ENCODE measurements at places on chromosomes 2 and 18. TPM values are rescaled to one million over a fixed set of nuclear protein-coding genes. Genes with fewer than 3 reads are reported as not detected.

The CGREF1 gene
- 0.50 TPM for polyA plus RNA-seq

The REG3G gene
- not detected for polyA plus RNA-seq

The ADRA2B gene
- polyA plus RNA-seq: not detected

The NOSTRIN gene
- polyA plus RNA-seq: not detected

The ABHD1 gene
- polyA plus RNA-seq: 0.90 TPM

The LGALSL gene
- 0.58 TPM for polyA plus RNA-seq

The LYG1 gene
- polyA plus RNA-seq: 0.56 TPM

The FAP gene
- not detected for polyA plus RNA-seq

The ZSWIM2 gene
- not detected for polyA plus RNA-seq

The CNRIP1 gene
- polyA plus RNA-seq: not detected

The BOLL gene
- not detected for polyA plus RNA-seq

The CAD gene
- 28.1 TPM for polyA plus RNA-seq

GRCh38 chr18:39072970-39073369 lies 1507.4 kb upstream of the CELF4 start:
- DNase-seq: no peak

- DNase-seq: no peak
Observed at GRCh38 chr18:36127836-36128529, 1.2 kb downstream of the SLC39A6 start.

GRCh38 chr2:16168506-16169264 lies 228.3 kb downstream of the MYCN start:
- DNase-seq: no peak

- DNase-seq: no peak
Observed at GRCh38 chr18:78660311-78660710, 319.3 kb upstream of the SALL3 start.

- DNase-seq: no peak
Observed at GRCh38 chr2:26769089-26769761, 5.1 kb downstream of the SLC35F6 start.

- DNase-seq: no peak
Observed at GRCh38 chr2:37648331-37649011, 23.0 kb downstream of the CDC42EP3 start.

GRCh38 chr2:109331081-109331480 lies 202.1 kb downstream of the SH3RF3 start:
- DNase-seq: no peak

GRCh38 chr2:8096484-8096883 lies 585.4 kb upstream of the ID2 start:
- no peak for DNase-seq

DNA sequence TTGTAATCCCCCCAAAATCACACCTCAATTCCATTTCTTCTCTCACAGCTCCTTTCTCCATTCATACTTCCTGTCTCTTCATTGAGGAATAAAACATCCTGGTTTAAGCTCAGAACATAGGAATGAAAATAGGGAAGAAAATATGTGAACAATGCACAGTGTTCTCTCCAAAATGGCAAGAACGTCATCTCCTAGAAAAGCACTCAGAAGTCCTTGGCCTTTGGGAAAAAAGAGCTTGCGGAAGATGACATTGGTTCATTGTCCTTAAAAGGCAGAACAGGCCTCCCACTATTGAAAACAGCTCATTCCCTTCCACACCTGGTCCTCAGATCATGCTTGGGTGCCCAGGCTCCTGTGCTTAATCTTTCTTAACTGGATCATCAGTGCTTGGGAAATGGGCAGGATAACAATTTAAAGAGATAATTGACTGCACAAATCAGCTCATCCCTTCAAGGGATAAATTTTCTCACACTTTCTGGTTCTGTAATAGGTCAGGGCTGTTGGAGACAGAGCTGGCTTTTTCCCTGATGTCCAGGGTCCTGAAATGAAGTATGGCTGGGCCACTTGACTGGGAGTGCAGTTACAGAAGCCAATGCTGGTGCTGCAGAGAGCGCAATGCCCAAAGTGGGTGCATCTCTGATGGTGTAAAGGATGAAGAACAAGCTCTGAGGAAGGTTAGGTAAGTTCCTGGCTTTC lies 69.2 kb downstream of the MARCHF4 start:
- DNase-seq: no peak

- no peak for DNase-seq
Observed at GRCh38 chr2:24855022-24855622, 61.9 kb downstream of the CENPO start.

- DNase-seq: no peak
Observed at GRCh38 chr2:9720352-9721093, 89.7 kb upstream of the YWHAQ start.

DNA sequence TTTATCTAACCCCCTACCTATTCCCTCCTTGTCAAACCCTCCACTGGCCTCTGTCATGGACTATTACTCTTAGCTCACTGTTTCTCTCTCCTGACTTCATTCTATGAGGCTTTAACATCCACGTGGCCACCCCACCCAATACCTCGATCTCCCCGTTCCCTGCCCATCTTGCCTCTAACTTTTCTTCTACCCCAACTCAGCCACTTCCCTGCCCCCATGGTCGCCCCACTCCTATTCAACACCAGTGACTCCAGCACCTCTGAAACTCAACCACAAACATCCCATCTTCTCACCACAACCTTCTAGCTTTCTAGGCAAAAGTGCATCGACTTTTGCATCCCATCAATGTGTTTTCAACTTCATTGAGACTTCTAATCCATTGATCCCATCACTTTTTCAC lies 94.2 kb upstream of the EPAS1 start:
- DNase-seq: no peak

DNA sequence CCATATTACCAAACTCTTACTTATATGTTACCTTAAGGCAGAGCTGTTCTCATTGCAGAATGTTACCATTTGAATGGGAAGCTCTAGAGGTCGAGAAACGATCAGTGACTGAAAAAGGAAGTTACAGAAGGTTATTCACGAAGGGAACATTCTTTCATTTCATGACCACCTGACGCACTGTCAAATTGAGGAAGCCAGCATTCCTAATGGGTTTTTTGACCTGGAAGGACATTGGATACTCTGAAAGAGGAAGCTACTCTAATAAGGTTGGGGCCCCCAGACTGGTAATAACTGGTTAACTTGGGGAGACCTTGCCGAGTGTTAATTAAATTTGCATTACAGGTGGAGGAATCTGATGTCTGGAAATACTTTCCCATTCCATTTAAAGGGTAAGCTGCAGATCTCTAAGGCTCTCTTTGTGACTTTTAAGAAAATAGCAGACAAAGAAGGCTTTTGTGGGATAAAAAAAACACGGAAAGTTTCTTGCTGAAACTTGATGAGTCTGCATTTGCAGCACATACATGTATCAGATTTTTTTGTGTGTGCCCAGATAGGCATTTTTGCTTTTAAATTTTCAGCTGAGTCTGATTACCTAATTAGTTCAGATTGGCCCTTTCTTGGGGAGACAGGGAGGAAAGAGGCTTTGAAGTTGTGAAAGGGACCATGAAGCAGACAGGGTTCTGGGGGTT lies 137.1 kb downstream of the LTBP1 start:
- no peak for DNase-seq

GRCh38 chr2:136055929-136056688 lies 61.8 kb downstream of the CXCR4 start:
- DNase-seq: no peak

DNA sequence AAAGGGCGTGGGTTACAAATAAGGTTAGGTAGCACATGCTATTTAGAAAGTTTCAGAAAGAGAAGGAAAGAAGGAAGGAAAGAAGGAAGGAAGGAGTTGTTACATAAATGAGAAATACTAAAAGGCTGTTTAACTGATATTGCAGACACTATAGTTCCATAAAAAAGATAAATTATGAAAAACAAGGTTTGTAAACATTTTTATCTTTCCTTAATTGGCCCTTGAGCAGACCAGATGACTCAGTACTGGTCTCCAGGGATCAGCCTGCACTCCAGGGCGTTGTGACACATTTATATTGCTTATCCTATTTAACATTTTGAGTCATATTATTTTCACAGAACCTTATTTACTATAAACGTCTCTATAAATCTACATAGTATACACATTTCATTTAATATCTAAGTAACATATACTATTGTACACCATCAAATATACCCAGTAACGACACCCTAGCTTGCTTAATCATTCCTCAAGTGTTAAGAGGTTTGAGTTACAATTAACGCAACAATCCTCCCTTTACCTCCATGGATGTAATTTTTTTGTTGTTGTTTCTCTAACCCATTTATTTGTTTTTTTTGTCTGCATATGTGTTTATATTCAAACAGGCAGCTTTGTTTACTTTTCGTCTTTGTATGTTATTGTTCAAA lies 2.8 kb upstream of the RAB31 start:
- no peak for DNase-seq

DNA sequence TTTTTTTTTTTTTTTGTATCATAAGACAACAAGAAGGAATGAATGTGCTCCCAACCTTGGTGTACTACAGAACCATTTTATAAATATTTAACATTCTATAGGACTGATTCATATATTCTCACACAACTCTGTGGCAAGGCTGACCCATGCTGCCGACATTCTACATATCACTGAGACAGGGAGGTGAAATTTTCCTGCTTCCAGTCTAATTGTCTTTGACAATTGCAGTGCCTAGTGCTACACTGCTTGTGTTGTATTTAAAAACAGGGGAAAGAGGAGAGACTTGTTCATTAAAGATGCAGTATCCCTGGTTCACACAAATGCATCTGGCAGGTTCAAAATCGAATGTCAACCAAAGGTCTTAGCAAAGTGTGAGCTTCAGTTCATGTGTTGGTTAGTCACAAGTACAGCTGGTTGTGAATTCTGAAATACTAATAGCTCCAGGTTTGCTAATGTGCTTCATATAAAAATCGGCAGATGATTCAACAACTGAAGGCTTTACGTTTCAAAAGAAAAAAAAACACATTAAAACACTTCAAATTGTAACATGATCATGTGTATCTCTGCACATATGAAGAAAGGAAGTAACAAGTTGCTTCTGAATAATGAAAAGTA lies 130.8 kb downstream of the FIGN start:
- no peak for DNase-seq

DNA sequence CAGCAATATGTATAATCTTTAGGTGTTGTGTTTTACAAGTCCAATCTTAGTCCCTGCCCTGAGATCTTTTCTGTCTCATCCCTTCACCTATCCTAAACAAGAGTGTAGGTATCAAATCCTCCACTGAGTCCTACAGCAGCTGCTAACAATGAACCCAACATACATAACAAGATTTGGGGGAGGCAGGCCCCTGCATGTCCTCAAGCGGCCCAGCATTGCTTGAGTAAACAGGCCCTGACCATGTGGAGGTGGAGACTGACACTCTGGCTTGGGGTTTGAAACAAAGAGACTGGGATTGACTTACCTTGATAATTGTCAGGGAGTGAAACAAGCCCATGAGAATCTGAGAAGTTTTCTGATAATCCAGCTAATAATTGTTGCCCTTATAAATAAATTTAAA lies 213.4 kb downstream of the STK39 start:
- DNase-seq: no peak

GRCh38 chr2:3636586-3637310 lies 21.3 kb upstream of the ALLC start:
- DNase-seq: no peak

DNA sequence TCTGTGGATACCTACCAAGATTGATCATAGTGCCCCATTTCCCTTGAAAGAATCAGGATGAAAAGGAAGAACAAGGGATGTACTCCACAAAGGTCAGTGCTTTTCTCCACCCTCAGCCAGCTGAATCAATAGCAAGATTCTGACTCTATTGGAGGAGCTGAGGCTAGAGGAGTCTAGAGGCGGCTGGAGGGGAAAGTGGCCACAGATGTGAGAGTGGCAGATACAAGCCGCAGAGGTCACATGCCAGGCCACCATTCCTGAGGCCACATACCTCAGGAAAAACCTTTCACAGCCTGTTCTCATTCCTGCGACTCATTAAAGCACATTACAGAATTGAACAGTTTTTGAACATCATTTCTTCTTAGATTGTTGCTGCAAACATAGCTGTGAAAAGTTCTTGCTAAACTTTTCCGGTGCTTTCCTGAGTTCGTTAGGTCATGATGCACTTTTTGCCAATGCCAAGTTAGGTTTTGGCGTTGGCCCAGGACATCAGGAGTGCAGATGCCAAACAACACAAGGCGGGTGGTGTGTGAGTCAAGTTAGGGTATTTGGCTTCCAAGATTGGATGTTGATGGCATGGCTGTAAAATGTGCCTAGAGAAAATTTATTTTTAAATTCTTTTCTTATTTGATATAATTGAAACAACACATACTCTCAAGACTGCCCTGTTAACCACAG lies 160.7 kb upstream of the SP5 start:
- DNase-seq: no peak

DNA sequence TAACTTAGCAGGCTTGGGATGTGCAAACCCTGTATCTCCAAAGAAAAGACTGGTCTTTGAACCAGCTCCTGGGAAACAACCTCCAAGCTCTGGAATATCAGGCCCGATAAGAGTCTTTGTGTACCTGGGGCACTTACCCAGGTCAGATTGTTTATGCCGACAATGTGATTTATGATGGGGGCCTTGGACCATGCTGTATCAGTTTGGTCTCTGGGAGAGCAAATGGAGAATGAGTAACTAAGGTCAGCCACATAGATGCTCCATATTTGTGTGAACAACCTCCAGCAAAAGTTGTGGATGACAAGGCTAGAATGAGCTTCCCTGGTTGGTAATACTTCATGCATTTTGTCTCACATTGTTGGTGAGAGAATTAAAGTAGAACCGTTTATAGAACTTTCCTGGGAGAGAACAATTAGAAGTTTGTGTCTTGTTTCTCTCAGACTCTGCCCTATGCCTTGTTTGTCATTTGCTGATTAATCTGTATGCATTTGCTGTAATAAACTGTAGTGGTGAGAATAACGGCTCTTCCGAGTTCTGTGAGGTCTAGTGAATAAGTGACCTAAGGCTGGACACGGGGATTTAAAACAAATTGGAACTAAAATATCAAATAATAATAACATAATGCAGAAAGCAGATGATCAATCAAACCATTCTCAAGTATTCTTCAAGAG lies 259.1 kb downstream of the XIRP2 start:
- DNase-seq: no peak

GRCh38 chr18:5909125-5909524 lies 13.8 kb upstream of the TMEM200C start:
- no peak for DNase-seq

DNA sequence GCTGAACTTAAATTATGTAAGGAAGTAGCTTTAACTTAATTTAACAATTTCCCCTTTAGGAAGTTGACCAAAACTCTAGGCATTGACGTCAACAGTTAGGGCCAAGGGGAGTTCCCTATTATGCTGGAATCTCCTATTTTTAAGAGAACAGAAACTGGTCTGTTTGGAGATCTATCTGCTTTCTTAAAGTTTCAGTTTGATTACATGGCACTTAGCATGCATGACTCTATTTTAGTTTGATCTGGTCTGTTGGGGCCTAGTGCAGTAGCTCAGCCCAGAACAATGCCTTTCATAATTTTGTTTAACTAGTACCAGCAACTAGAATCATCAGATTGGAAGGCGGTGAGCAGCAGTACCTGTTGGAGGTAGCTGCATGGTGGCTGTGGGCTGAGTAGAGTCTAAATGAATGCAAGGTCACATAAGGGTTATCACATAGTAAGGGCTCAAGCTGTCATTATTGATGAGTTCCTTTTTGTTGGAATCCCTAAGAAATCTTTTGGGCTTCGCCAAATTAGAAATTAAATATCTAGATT lies 60.5 kb upstream of the ZNG1B start:
- no peak for DNase-seq

- DNase-seq: no peak
Observed at GRCh38 chr2:177285892-177286715, 21.6 kb upstream of the NFE2L2 start.

- no peak for DNase-seq
Observed at GRCh38 chr18:43800584-43800983, 523.3 kb upstream of the SYT4 start.
